ENCODE measurements at places on chromosomes 16 and 17. TPM values are rescaled to one million over a fixed set of nuclear protein-coding genes. Genes with fewer than 3 reads are reported as not detected.

MPDU1 gene
- 66.9 TPM for total RNA-seq

DPEP2 gene
- not detected for total RNA-seq

GPR179 gene
- total RNA-seq, result 0.07 TPM

TBX2 gene
- not detected for total RNA-seq

DNA sequence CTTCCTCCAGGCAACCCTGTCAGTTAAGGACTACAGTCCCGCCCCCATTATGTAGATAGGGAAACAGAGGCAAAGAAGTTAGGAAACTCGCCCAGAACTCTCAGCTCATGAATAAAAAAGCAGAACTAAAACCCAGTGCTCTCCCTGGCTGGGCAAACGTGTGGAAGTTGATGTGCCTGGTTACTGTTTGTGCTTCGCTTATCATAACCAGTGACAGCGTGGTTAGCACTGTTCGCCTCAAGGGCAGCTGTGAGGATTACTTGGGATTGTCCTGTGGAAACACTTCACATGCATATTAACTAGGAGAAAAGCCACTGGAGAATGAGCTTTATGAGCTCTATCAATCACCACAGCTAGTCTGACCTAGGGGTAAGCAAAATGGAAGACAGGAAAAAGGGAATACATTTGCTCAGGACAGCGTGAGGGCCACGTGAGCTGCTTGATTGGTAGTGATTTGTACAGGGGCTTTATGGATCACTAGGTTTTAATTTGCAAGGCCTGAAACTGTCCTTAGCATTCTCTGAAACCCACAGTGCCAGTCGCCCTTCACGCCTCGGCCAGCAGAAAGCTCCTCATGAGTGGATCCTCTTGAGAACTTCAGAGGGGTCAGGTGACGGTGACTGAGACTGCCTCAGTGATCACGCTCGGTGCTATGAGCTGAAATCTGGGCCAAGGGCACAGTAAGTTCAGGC is 19.9 kb downstream of the CYB5D2 start:
- H3K27me3 ChIP-seq, result no peaks in the 10 kb centered on the region
- H3K36me3 ChIP-seq, result peaks cover 16% of the 10 kb centered on the region
- H3K4me1 ChIP-seq, result peaks cover 2% of the 10 kb centered on the region

DNA sequence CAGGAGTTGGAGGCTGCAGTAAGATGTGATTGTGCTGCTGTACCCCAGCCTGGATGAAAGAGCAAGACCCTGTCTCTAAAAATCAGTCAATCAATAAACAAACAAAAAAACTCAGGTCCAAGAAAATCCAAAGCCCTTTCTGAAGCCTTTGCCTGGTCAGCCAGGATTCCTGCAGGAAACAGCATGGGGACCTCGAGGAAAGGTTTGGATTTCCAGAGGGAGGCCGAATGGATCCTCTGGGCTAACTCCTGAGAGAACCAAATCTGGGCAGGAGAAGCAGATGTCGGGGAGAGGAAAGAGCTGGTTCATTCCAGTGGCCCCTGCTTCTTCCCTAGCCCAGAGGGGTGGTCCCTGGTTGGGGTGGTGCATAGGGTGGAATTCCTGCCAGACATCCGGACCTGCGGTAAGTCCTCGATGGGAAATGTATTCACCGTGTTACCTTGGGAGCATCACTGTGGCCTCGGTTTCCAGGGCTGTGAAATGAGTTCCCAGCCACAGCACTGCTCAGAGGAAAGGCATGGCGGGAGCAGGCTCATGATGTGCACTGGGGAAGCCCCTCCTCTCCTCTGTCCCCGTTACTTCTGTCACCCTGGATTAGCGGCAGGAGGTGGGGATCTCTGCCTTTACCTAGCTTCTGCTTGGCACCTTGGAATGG is 75.1 kb downstream of the CYLD start:
- no peak overlapping the region for H3K27ac ChIP-seq
- H3K36me3 ChIP-seq, result no peaks in the 10 kb centered on the region
- DNase-seq, result peak; percentile 24
- H3K4me3 ChIP-seq, result no peak overlapping the region

DNA sequence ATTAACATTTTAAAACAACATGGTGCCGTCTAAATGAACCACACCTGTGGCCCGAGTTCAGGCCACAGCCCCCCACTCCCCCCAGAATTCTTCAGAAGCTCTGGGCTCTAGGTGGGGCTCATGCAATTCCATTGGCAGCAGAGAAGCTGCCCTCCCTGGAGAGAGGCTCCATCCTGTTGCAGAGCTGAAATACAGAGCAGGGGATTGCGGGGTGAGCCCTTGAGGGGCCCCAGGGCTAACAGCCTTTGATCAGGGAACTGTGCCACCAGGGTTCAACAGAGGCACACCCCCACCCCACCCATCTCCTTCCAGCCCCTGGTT is 69.3 kb downstream of the ABR start:
- H3K36me3 ChIP-seq, result no peaks in the 10 kb centered on the region
- H3K27ac ChIP-seq, result no peak overlapping the region
- peaks cover 17% of the 10 kb centered on the region for H3K4me1 ChIP-seq
- H3K4me3 ChIP-seq, result no peak overlapping the region

DNA sequence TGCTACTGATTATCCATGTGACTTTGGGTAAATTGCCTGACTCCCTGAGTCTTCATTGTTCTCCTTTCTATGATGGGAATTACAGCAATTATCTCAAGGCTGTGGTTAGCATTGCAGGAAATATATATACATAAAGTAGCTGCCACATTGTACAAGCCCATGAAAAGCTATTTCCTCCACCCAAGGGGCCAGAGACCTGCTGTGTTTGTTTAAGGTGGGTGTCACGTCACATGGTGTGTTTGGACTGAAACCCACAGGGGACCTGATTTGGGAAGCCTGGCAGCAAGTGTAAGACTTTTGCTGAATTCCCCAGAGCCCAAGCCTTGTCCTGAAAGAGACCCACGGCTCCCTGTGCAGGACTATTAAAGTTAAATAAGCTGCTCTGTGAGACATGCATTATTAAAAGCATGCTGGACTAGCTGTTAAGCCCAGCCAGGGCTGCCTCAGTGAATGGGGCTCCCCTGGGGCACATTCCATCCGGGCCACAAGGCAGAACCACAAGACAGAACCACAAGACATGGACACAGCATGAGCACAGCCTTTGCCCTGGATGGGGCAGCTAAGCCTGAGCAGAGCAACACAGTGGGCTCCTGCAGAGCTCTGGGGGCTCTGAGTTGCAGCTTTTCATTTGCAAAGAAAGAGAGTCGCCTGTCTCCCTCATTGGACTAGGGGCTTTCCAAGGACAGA is 148.9 kb downstream of the SPACA3 start:
- H3K27ac ChIP-seq, result no peak overlapping the region
- H3K36me3 ChIP-seq, result no peaks in the 10 kb centered on the region
- H3K27me3 ChIP-seq, result no peaks in the 10 kb centered on the region
- DNase-seq, result no peak

DNA sequence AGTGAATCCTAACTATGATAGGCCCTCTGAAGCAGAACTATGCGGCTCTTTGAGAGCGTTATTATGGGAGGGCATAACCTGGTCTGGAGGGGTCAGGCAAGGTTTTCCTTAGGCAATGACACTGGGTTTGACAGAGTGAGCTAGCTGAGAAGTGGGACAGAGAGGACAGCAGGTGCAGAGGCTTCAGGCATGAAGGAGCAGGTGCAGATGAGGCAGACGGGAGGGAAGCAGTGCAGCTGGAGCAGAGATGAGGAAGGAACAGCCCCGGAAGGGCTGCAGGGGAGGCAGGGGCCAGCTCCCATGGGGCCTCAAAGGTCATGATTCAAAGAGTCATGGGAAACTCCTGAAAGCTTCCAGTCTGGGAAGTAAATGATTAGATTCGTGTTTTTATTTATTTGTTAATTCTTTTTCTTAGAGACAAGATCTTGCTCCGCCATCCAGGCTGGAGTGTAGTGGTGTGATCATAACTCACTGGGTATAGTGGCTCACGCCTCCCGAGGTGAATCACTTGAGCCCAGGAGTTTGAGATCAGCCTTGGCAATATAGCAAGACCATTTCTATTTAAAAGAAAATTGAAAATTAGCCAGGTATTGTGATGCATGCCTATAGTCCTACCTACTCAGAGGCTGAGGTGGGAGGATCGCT is 5.4 kb downstream of the MARCHF10 start:
- H3K4me1 ChIP-seq, result no peaks in the 10 kb centered on the region
- no peak overlapping the region for H3K4me3 ChIP-seq
- H3K27ac ChIP-seq, result no peak overlapping the region
- H3K27me3 ChIP-seq, result no peaks in the 10 kb centered on the region
- H3K36me3 ChIP-seq, result no peaks in the 10 kb centered on the region
- no peak for DNase-seq

- no peaks in the 10 kb centered on the region for H3K4me1 ChIP-seq
- no peak overlapping the region for H3K27ac ChIP-seq
- H3K27me3 ChIP-seq, result no peaks in the 10 kb centered on the region
- no peaks in the 10 kb centered on the region for H3K36me3 ChIP-seq
Observed at GRCh38 chr16:46808997-46809396, 22.0 kb downstream of the C16orf87 start.

GRCh38 chr17:45780921-45781320 is 3.2 kb upstream of the CRHR1 start:
- H3K4me3 ChIP-seq, result no peak overlapping the region
- H3K36me3 ChIP-seq, result no peaks in the 10 kb centered on the region
- no peak overlapping the region for H3K27ac ChIP-seq
- peaks cover 8% of the 10 kb centered on the region for H3K4me1 ChIP-seq
- H3K27me3 ChIP-seq, result peaks cover 31% of the 10 kb centered on the region

GRCh38 chr17:30375661-30376060 is 3.1 kb upstream of the CPD start:
- no peak overlapping the region for H3K27ac ChIP-seq
- H3K27me3 ChIP-seq, result peaks cover 5% of the 10 kb centered on the region
- H3K4me1 ChIP-seq, result peaks cover 4% of the 10 kb centered on the region
- DNase-seq, result no peak
- no peaks in the 10 kb centered on the region for H3K36me3 ChIP-seq

DNA sequence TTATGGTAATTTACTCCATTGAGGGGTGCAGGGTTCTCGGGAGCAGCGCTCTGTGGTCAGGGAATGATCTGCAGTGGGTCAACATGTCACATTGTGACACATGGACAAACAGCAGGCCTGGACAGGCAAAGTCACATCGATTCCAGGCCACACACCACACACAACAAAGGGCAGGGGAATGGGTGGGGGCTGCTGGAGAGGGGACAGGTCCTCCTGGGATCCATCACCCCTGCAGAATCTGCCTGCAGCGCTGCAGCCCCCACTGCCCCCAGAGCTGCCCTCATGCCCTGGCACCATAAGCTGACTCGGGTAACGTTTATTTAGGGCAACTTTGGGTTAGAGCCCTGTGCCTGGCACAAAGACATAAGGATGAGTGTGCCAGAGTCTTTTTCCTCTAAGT is 9.1 kb downstream of the PEMT start:
- H3K4me1 ChIP-seq, result no peaks in the 10 kb centered on the region
- DNase-seq, result no peak
- no peak overlapping the region for H3K27ac ChIP-seq
- H3K27me3 ChIP-seq, result no peaks in the 10 kb centered on the region
- no peak overlapping the region for H3K4me3 ChIP-seq
- no peaks in the 10 kb centered on the region for H3K36me3 ChIP-seq

DNA sequence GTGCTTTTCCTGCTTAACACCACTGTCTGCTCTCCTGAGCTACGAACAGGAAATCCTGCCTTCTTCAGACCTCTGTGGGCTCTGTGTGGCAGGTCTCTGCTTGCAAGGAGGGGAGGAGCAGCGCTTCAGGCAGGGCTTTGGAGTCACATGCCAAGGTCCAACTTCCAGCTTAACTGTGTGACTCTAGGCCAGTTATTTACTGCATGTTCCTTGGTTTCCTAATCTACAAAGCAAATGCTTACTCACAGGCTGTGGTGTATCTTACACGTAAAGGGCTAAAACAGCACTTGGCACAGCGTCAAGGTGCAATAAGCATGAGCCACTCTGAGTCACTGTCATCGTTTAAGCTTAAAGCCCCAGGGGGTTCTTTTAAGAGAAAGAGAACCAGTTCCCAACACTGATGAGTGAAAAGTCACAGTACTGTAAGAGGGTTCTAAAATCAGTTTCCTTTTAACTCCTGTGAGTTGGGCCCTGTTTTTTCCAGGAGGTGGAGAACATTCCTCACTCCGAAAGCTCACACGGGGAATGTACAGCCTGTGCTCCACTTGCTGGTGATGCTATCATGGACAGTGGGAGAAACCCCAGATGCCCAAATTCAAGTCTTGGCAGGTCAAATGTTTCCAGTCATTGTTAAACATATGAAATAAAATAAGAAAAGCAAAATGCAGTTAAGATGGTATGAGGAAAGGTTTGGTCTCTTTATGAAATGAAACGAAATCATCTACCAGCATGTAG is 54.1 kb upstream of the BCAR1 start:
- no peaks in the 10 kb centered on the region for H3K4me1 ChIP-seq
- DNase-seq, result no peak
- no peak overlapping the region for H3K27ac ChIP-seq
- peaks cover 10% of the 10 kb centered on the region for H3K36me3 ChIP-seq
- H3K4me3 ChIP-seq, result no peak overlapping the region

- H3K27me3 ChIP-seq, result no peaks in the 10 kb centered on the region
- no peak for DNase-seq
- H3K36me3 ChIP-seq, result no peaks in the 10 kb centered on the region
- H3K4me1 ChIP-seq, result no peaks in the 10 kb centered on the region
- H3K4me3 ChIP-seq, result no peak overlapping the region
Observed at GRCh38 chr17:2232244-2232638, 71.3 kb downstream of the SMG6 start.

- DNase-seq, result no peak
- no peaks in the 10 kb centered on the region for H3K27me3 ChIP-seq
- H3K4me1 ChIP-seq, result 0 out of 2 replicates have a peak, but pooled peaks cover 3% of the 10 kb centered on the region
- H3K36me3 ChIP-seq, result no peaks in the 10 kb centered on the region
- no peak overlapping the region for H3K4me3 ChIP-seq
Observed at GRCh38 chr17:33385713-33386112, 92.6 kb upstream of the ASIC2 start.

GRCh38 chr17:14813649-14814370 is 451.3 kb downstream of the PMP22 start:
- DNase-seq, result peak; percentile 82
- no peak overlapping the region for H3K27ac ChIP-seq
- H3K27me3 ChIP-seq, result no peaks in the 10 kb centered on the region
- H3K36me3 ChIP-seq, result no peaks in the 10 kb centered on the region
- H3K4me1 ChIP-seq, result no peaks in the 10 kb centered on the region

DNA sequence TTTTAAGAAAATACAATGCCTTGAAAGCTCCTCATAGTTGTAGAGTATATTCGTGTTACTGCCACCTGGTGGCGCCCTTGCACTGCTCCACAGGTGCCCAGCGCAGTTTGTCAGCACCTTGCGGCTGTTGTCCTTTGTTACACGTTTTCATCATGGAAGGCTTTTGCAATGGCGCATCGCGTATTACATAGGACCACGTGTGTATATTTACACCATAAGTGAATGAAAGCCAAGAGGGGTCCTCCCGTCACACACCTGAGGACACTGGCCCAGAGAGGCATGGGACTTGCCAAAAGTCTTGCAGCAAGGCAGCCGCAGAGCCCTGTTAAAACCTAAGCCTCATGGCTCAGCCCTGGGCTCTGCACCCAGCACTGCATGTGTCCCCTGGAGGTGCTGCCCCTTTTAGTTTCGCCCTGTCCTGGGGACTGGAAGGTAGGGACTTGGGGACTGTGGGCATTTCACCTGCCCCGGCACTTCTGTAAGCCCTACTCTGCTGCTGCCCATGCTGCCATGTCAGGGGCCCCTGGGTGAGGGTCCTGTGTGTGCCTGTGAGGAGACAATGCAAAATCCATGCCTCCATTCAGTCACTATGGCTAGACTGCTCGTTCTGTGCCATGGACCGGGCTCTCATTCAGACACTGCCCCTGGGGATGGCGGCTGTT is 24.3 kb downstream of the POLR3E start:
- peak overlapping the region; percentile 62 for H3K27ac ChIP-seq
- H3K4me3 ChIP-seq, result no peak overlapping the region
- DNase-seq, result no peak

- no peaks in the 10 kb centered on the region for H3K36me3 ChIP-seq
- no peak for DNase-seq
- no peak overlapping the region for H3K27ac ChIP-seq
- H3K27me3 ChIP-seq, result no peaks in the 10 kb centered on the region
Observed at GRCh38 chr16:30490210-30490609, 17.7 kb downstream of the ITGAL start.
